Posterior vena cava (tissue), 2 donors: ENCODE measurements at places on chromosomes 7 and 10.

GRCh38 chr7:110718503-110719205, 372.3 kb upstream of the LRRN3 start:
- DNase-seq = no peak

DNA sequence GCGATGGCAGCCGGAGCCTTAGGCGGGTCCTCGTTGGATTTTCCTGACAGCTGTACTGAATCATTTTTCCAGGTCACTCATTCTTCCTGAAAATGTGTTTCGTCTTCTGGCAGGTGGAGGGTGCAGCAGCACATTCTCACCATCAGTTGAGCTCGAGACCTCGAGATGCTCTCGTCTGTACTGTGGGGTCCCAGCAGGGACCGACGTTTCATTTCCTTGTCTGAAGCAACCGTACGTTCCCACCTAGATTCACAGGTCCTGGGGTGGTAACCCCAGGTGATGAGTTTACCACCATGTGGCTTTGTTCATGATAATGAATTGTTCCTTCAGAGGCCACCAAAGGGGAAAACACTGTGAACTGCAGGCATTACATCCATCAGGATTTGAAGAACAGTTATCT, 298.5 kb upstream of the FOXK1 start:
- DNase-seq = no peak

DNA sequence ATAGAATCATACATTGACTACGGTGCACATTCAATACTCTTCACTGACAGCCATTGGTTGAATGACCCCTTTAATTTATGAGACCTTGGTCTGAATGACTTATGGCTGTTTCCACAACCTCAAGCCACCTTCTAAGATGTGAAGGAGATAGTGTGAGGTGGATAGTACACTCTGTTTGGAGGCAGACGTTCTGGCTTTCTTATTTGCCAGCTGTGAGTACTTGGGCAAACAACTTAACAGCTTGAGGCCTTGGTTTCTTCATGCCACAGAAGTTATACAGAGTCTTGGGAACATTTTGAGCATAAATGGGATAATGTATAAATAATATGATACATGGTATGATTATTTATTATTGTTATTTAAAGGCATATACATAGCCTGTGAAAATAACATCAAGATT, 62.0 kb downstream of the BPGM start:
- no peak for DNase-seq

- DNase-seq = no peak
These were observed 179.9 kb upstream of the CHRM2 start for GRCh38 chr7:136688601-136689000.

DNA sequence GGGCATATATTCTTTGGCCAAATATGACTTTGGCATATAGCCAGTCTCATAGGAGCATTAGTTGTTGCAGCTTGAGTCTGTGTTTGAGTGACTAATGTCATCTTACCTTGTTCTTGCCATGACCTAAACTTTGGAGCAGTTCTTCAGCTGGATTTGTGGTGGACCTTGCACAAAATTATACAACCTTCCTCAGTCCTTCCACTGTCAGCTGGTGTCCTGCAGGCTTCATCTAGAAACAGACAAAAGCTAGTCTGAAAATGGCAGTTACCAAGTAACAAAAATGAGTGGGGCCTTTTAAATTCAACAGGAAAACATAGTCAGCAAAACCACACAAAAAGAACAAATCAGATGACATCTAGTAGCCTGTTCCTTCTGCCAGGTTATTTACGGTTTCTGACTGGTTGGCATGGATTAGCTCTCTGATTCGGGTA, 59.5 kb upstream of the HECTD2 start:
- no peak for DNase-seq

DNA sequence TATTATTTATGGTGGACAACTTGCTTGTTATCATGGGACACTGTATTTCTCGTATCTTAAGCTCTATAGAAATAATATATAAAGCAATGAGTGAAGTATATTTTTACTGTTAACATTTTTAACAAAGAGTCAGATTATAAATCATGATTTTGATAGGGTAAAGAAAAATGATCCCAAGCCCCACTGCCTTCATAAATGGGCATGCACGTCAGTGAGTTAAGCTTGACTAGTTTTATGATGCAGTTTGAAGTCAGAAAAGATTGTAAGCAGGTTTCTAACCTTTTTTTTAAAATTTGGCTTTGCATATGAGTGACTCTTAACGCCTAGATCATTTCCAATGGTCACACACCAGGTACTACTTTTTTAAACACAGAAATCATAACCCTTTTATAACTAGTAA, 152.8 kb downstream of the GNAT3 start:
- DNase-seq = no peak

DNA sequence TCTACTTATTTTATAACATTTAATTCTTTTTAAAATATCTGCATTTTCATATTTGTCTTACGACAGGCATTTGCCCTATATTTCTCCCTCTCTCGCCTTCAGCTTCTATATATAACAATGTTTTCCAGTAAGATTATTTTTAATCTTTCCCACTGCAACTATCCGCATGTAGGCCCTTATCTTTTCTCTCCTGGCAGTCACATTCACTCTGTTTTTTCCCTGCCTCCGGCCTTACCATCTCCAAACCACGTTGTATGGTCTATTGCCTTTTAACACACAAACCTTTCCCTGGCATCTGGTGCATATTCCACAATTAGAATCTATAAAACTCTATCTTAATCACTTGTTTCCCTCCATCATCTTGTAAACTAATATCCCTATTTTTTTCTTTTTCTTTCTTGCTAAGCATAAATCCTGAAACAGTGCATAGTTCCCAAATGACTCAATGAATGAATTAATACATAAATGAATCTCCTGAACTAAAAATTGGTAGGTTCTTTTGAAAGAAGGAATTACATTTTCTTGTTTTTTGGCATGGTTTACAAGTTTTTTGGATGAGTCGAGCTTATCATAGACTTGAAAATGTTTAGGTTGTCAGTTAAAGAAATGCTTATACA, 173.2 kb downstream of the SEMA3A start:
- DNase-seq = no peak

- DNase-seq = no peak
These were observed 366.2 kb downstream of the WDR11 start for GRCh38 chr10:121217331-121217730.

- no peak for DNase-seq
These were observed 317.8 kb upstream of the MKI67 start for GRCh38 chr10:128443925-128444518.

DNA sequence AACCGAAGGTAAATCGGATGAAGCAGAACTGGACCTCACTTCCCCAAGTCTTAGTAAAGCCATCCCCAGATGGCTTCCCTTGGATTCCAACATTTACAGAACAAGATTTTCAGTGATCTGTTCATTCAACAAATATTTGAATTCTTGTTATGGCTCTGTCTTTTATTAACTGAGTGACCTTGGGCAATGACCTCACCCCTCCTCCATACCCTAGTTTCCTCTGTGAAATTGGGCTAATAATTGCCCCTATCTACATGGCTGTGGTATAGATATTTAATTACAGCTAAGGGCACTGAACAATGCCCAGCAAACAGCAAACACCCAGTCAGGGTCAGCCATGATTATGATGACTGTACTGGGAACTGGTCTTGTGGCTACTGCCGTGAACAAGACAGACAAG, 19.1 kb downstream of the TECTB start:
- no peak for DNase-seq

DNA sequence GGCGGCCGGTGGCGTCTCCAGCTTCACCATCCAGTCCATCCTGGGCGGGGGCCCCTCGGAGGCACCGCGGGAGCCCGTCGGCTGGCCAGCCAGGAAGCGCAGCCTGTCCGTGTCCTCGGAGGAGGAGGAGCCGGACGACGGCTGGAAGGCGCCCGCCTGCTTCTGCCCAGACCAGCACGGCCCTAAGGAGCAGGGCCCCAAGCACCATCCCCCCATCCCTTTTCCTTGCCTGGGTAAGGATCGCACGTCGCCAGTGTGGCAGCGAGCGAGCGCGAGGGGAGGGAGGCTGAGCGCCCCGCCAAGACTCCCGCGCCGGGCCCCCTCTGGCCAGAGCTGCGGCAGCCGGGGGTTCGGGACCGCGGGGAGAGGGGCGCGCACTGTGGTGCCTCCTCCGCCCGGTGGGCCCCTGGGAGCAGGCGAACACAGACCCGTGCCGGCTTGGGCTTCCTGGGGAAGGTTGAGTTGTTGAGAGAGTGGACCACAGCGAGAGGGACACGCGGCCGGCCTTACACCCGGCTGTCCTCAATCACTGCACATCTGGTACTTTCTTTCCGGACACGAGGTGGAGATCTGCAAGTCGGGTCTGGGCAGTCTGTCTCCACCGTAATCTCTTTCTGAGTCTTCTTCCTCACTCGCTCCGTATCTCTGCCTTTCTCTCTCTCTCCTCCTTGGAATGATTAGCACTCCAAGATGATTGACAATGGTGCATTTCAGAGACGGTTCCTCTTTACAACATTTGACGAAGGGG, 652 bp downstream of the HMX2 start:
- no peak for DNase-seq

GRCh38 chr7:29840701-29841100, 34.4 kb downstream of the WIPF3 start:
- no peak for DNase-seq

- no peak for DNase-seq
These were observed 263.8 kb downstream of the PARD3 start for GRCh38 chr10:34551295-34551694.

GRCh38 chr10:30503700-30504266, 69.8 kb downstream of the MAP3K8 start:
- no peak for DNase-seq

DNA sequence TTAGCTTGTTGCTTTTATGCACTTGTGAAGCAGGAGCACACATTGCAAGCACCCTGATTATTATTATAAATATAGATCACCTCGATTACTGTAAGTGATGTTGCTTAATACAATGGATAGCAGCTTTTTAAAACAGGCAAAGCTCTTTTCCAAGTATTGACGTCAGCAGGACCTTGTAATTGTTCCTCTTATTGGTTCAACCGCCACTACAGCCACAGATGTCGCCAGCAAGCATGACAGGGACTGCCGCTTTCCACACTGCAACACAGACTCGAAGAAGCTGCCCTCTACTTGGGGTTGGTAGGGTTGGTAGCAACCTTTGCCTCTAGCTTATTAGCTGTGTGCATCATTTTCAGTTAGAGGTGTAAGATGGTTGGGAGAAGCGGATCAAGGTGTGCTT, 167.6 kb downstream of the ZNF365 start:
- no peak for DNase-seq

DNA sequence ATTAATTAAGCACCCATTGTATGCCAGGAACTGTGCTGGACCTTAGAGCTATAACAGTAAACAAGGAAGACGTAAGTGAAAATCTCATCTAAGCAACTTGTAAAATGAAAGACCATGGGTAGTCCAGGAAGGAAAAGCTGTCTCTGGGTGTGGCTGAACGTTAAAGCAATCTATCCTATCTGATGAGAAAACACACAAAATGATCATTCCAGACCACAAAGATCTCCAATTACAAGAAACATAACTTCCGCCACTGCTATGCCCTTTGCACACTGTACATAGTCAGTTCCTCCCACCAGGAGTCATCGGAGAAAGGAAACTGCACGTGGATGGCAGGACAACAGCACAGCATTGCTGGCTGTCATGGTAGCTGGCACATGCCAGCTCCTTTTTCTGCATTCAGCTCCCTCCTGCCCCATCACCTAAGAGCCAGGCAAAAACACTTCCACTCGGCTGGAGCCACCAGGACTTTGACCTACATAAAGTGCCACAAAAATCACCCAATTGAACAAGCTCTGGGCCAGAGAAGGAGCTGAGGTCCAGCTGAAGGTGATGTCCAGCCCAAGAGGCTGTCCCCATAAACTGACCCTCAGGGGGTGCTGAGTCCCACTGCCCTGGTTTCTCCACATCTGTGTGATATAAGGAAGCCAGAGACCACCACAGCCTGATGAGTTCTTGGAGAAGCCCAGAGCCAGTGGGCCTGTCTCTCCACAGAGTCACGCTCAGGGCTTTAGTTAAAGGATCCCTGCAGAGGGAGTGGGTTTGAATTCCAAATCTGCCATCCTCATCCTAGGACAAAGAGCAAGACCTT, 56.4 kb downstream of the STEAP1B start:
- no peak for DNase-seq

- DNase-seq = no peak
These were observed 34.7 kb downstream of the NET1 start for GRCh38 chr10:5447056-5447455.

GRCh38 chr10:113267619-113268562, 285.0 kb upstream of the HABP2 start:
- no peak for DNase-seq

DNA sequence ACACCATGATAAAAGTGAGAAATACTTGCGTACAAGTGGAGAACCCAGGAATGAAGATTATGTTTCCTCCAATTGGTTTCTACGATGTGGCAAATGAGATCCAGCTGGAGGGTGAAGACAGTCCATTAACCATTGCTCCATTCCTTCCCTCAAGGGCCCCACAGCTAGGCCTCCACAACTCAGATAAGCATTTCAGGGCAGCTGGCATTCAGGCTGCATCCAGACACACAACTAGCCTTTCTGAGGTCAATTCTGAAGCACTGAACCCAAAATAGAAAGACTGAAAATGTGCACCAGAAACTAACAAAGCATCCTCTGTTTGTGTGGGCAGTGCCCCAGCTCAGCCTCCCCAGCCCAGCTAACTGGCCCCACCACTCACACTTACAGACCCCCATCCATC, 94.8 kb downstream of the GSAP start:
- DNase-seq = no peak

DNA sequence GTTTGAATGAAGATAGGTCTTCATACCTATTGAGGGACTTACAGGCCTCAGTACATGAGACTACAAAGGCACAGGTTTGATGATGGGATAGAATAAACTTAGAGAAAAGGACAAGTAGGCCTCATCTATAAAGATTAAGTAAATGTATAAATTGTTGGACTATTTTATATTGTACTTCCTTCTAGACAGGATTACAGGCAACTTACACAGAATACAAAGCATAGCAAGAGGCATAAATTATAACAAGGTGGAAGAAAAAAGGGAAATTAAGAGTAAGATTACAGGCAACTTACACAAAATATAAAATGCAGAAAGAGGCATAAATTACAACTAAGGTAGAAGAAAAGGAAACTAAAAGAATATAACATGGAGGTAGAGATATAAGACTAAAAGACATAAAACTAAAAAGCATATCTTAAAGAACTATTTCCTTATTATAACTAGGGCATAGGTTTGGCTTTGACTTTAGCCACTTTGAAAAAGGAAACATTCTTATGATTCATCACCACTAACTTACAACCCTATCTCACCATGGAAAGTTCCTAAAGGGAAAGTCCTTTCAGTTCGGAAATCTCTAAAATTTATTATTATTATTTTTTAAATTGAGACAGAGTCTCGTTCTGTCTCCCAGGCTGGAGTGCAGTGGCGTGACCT, 153.1 kb downstream of the GALNT11 start:
- no peak for DNase-seq

- DNase-seq = no peak
These were observed 992.7 kb upstream of the MBL2 start for GRCh38 chr10:53765311-53765710.

GRCh38 chr7:19982841-19983835, 209.7 kb upstream of the TMEM196 start:
- DNase-seq = no peak
